ENCODE measurements at places on chromosomes 3 and 15. TPM values are rescaled to one million over a fixed set of nuclear protein-coding genes. Genes with fewer than 3 reads are reported as not detected.

Gene ANKRD34C
- total RNA-seq, result not detected

Gene SEMA3F
- total RNA-seq, result 10.2 TPM

Gene LRRC49
- total RNA-seq, result 22.0 TPM

Gene MORC1
- under 0.01 TPM for total RNA-seq

Gene C3orf85
- total RNA-seq, result not detected

Gene PSTPIP1
- total RNA-seq, result not detected

Gene ASB14
- total RNA-seq, result not detected

Gene GRAMD2A
- total RNA-seq, result 1.8 TPM

Gene PDCD6IP
- total RNA-seq, result 259 TPM

Gene UBA7
- 24.8 TPM for total RNA-seq

Gene ANKRD63
- not detected for total RNA-seq

Gene ATP10A
- total RNA-seq, result 29.7 TPM

Gene ADGRG7
- 0.35 TPM for total RNA-seq

Gene SI
- total RNA-seq, result not detected

Gene BCHE
- total RNA-seq, result 1.9 TPM

Gene STXBP5L
- total RNA-seq, result not detected

Gene ZNF80
- total RNA-seq, result not detected

Gene GPR62
- total RNA-seq, result not detected

Gene C3orf22
- total RNA-seq, result not detected

Gene CCDC51
- total RNA-seq, result 24.0 TPM

Gene IL17RD
- 2.8 TPM for total RNA-seq

Gene PPP1R14D
- not detected for total RNA-seq
